IMR-90 (cell line): ENCODE measurements at places on chromosomes 1 and 21. TPM values are rescaled to one million over a fixed set of nuclear protein-coding genes. Genes with fewer than 3 reads are reported as not detected.

GRCh38 chr1:74395571-74395970 lies 116.8 kb downstream of the LRRC53 start:
- peak; percentile 72 for DNase-seq

The SPRR2G gene
- not detected in 2 replicates for total RNA-seq

GRCh38 chr21:37564341-37564923 lies 197.9 kb downstream of the DYRK1A start:
- DNase-seq, result peak; percentile 100

GRCh38 chr1:197327776-197328364 lies 59.8 kb downstream of the CRB1 start:
- peak; percentile 16 for DNase-seq

DNA sequence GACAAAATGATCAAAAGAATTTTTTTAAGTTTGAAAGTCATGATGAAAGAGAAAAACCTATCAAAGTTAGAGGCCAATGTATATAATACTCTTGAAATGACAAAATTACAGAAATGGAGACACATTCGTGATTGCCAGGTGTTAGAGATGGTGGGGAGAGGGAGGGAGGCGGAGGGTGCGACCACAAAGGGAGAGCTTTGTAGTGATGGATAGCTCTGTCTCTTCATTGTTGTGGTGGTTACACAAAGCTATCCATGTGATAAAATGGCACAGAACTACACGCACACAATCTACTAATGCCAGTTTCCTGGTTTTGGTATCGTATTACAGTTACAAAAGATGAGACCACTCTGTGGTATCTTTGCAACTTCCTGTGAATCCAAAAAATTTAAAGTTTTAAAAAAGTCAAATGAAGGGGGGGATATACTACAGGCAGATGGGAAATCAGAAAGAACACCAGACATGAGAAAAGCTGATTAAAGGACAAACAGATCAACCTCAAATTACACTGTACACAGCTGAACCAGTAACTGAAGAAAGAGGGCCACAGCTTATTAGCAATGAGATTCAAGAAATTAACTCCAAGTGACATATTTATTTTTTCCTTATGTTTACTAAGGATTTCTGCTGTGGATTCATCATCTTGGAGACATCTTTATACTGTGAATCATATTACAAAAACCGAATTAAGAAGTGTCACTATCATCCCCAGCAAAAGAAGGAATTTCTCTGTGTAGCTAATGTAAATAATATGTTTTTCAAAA lies 199.1 kb downstream of the SLC45A1 start:
- peak; percentile 44 for DNase-seq

DNA sequence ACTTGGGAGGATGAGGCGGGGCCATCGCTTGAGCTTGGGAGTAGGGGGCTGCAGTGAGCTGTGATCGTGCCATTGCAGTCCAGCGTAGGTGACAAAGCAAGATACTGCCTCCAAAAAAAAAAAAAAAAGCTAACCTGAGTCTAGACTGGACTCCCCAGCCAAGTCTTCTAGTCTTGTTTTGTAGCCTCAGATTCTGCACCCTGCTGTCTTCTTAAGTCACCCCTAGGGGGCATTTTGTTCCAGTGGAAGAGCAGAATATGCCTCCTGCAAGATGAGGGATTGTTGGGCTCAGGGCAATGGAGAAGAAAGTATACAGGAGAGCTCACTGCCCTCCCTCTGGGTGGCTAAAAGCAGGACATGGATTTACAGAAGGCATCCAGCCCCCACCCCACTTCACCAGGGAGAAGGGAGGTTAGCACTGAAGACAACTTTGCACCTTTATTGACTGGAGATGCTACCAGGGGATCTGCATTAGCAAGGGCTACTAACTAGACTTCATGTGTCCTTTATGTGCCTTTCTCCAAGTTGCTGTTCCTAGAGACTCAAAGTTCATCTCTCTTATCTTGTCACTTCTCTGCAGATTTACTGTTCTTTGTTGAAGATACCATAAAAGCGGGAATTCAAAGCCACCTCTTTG lies 15.3 kb upstream of the RNF187 start:
- peak; percentile 44 for DNase-seq

DNA sequence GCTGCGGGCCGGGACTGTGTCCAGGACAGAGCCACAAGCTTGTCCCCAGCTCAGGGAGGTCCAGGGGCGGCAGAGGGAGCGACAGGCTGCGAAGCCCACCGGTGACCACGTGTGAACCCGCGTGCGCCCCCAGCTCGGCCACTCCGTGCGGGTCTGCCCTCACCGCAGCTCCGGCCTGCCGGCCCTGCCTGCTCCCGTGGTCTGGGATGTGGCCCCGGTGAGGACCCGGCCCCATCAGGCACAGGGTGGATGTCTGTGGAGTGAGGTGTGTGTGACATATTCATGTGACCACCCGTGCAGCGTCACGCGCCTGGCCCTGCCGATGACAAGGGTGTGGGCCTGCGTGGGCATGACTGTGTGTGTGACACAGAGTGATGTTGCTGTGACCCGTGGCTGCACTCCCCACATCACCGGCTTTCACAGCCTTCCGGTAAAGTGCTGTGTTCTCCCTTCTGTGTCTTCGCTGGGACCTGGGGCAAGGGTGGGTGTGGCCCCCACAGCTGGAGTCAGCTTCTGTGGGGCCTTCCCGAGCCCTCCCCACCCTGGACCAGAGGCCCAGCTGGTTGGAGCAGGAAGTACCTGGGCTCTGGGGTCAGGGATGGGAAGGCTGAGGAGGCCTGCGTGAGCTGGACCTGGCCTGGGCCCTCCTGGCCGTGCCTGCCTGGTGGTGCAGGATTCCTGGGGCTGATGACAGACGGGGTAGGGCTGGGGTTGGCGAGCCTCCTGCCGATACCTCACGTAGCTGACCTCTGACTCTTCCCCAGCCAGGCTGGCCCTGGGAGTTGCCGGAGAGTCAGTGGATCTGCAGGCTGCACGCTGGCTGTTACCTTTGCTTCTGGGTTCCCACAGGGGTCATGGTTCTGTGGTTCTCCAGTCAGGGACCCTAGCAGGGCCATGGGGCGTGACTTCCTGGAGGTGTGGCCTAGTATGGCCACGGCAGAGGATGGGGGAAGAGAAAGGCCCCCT lies 4.1 kb downstream of the RNF223 start:
- DNase-seq, result peak; percentile 29

DNA sequence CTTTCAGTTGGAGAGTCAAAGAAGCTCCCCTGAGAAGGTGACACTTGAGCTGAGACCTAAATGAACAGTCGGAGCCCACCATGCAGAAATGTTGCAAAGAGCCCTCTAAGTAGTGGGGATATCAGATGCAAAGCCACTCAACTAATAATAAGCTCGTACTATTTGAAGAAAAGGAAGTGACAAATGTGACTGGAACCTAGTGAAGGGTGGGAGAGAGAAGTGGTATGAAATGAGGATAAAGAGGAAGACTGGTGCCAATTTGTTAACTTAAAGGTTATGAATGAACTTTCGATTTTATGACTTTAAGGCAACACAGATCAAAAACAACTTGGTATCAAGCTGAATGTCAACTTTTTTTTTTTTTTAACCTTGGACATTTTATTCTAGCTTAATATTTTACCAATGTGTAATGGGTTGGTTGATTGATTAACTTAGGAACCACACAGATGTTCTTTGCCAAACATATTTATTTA lies 14.7 kb downstream of the LYPLAL1 start:
- no peak for DNase-seq

DNA sequence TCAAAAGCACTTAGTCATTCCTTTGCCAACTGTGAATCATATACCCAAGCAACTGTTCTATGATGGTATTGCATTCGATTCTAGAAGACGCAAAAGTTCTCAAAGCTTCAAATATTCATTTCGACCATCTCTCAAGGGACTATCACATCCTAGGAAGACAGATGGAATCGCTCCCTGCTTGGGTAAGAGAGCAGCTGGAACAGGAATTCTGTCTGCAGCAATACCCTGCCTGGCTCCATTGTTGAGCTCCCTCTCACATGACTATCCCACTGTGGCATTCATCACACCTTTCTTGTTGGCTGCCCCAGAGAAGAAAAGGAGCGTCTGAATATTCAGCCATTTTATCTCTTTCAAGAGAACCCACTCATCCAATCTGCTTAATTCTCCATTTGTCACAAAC lies 397.7 kb downstream of the NTNG1 start:
- DNase-seq, result no peak

The PCSK9 gene
- under 0.01 TPM in 2 replicates for total RNA-seq

- DNase-seq, result peak; percentile 44
Measured at GRCh38 chr1:109266965-109267364, 16.0 kb downstream of the PSRC1 start.
